ENCODE measurements at places on chromosomes 3 and 15.
A peak's percentile ranks its signal among the peaks of the same experiment; 100 is the strongest.

GRCh38 chr3:48418651-48419050 is 11.2 kb downstream of the PLXNB1 start:
- DNase-seq: no peak
- no peaks in the 10 kb centered on the region for H3K27me3 ChIP-seq
- peaks cover 57% of the 10 kb centered on the region for H3K36me3 ChIP-seq
- H3K4me1 ChIP-seq: no peaks in the 10 kb centered on the region
- no peak overlapping the region for H3K27ac ChIP-seq
- no peak overlapping the region for H3K4me3 ChIP-seq

DNA sequence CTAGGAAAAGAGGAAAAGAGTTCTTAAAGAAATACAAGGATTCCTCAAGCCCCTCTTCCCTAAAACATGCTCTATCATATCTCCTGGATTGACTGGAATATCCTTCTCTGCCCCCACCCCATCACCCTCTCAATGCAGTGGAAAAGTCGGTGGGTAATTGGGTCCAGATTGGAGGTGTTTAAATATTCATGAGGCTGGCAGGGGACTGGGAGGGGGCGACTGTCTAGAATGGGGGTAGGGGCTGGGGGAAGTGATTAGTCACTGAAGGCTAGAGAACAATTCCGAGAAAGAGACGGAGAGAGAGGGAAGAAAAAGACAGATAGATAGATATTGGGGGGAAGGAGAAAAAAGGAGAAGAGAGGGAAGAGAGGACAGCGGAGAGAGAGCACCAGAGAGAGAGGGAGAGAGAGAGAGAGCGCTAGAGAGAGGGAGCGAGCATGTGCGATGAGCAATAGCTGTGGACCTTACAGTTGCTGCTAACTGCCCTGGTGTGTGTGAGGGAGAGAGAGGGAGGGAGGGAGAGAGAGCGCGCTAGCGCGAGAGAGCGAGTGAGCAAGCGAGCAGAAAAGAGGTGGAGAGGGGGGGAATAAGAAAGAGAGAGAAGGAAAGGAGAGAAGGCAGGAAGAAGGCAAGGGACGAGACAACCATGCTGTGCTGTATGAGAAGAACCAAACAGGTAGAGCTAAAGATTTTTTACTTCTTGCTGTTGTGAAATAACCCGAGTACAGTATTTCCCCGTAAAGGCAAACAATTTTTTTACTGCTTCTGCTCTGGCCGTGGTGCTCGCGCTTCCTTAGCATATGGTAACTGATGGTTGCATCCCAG is at the start of gene GAP43:
Gene GAP43 (plus strand): TSS at position 467 of the 825 bp plus-strand sequence. CDS start 180 bp downstream, at position 647.
- no peaks in the 10 kb centered on the region for H3K27me3 ChIP-seq
- no peak within 1 kb of the TSS for H3K4me3 ChIP-seq
- no peaks in the 10 kb centered on the region for H3K36me3 ChIP-seq
- H3K27ac ChIP-seq: no peak within 1 kb of the TSS

GRCh38 chr3:46895761-46896160 is 18.2 kb downstream of the PTH1R start:
- H3K27me3 ChIP-seq: no peaks in the 10 kb centered on the region
- H3K36me3 ChIP-seq: peaks cover 3% of the 10 kb centered on the region
- no peak overlapping the region for H3K27ac ChIP-seq
- DNase-seq: no peak
- H3K4me3 ChIP-seq: no peak overlapping the region
- no peaks in the 10 kb centered on the region for H3K4me1 ChIP-seq

DNA sequence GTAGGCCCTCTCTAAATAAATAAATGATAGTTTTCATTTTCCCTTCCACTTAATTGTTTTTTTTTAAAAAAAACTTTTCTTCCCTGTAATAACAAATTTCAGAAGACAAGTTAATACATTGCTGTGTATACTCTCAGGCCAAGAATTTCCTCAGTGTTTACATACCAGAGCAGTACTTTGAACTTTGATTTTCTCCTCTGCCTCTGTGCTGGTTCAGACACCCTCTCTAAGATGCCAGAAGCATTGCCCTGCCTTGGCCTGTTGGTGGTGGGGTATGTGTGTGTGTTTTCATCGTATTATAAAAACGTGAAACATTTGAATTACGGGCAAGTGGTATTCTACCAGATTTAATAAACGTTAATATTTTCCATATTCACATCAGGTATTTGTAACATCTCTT is 70.1 kb downstream of the SMAD3 start:
- no peaks in the 10 kb centered on the region for H3K27me3 ChIP-seq
- no peak overlapping the region for H3K4me3 ChIP-seq
- peak; percentile 88 for DNase-seq
- no peak overlapping the region for H3K27ac ChIP-seq

- H3K27me3 ChIP-seq: no peaks in the 10 kb centered on the region
- H3K27ac ChIP-seq: no peak overlapping the region
- no peak overlapping the region for H3K4me3 ChIP-seq
- H3K36me3 ChIP-seq: peaks cover 3% of the 10 kb centered on the region
- no peak for DNase-seq
- H3K4me1 ChIP-seq: no peaks in the 10 kb centered on the region
Measured at GRCh38 chr3:27290760-27291159, 78.4 kb downstream of the NEK10 start.

DNA sequence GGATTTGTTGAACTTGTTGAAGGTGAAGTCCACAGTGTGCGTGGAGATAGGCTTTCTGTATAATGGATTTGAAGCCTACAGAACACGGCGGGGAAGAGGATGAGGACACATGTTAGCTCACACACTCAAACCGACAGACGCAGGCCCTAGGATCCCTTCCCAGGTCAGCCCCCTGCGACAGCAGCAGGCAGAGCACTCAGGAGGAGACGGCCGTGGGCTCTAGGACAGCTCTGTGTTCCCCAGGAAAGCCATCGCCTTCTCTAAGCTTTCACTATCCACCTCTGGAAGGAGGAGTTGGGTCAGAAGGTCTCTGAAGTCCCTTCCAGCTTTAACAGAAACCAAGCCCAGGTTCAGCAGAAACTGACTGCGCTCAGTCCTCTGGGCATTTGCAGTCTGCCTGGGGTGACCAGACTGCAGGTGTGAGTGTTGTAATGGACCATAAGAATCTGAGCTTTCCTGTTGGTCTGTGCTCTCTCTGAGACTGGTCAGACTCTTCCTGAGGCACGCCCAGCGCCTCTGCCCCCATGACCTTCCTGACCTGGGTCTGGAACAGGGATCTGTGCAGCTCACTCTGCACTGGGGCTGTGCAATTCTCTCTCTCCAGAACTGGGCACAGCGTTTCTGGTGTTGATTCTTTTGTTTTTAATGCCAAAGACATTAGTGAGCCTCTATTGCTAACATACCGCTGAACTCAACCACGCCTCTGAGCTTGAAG is 33.5 kb downstream of the UMPS start:
- no peaks in the 10 kb centered on the region for H3K4me1 ChIP-seq
- no peak overlapping the region for H3K4me3 ChIP-seq
- H3K27me3 ChIP-seq: no peaks in the 10 kb centered on the region
- no peak overlapping the region for H3K27ac ChIP-seq
- H3K36me3 ChIP-seq: peaks cover 16% of the 10 kb centered on the region

- no peak for DNase-seq
- no peaks in the 10 kb centered on the region for H3K4me1 ChIP-seq
- H3K4me3 ChIP-seq: no peak overlapping the region
- H3K27me3 ChIP-seq: no peaks in the 10 kb centered on the region
Measured at GRCh38 chr15:56056626-56057025, 63.2 kb upstream of the NEDD4 start.

DNA sequence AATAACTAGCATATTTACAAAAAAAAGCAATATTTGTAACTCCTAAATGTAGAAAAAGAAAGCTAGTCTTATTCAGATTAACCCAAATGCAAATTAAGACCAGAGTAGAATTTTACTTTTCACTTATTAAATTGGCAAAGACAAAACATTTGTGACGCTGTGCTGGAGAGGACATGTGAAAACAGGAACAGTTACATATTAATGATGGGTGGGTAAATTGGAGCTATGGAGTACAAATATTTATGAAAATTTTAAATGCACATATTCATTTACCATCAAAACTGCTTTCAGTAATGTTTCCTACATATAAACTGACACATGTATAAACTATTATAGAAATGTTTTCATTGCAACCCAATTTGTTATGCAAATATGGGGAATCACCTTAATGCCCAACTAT is 278.9 kb upstream of the POU1F1 start:
- no peak overlapping the region for H3K4me3 ChIP-seq
- no peak for DNase-seq
- H3K27ac ChIP-seq: no peak overlapping the region
- no peaks in the 10 kb centered on the region for H3K4me1 ChIP-seq
- no peaks in the 10 kb centered on the region for H3K27me3 ChIP-seq
- no peaks in the 10 kb centered on the region for H3K36me3 ChIP-seq

DNA sequence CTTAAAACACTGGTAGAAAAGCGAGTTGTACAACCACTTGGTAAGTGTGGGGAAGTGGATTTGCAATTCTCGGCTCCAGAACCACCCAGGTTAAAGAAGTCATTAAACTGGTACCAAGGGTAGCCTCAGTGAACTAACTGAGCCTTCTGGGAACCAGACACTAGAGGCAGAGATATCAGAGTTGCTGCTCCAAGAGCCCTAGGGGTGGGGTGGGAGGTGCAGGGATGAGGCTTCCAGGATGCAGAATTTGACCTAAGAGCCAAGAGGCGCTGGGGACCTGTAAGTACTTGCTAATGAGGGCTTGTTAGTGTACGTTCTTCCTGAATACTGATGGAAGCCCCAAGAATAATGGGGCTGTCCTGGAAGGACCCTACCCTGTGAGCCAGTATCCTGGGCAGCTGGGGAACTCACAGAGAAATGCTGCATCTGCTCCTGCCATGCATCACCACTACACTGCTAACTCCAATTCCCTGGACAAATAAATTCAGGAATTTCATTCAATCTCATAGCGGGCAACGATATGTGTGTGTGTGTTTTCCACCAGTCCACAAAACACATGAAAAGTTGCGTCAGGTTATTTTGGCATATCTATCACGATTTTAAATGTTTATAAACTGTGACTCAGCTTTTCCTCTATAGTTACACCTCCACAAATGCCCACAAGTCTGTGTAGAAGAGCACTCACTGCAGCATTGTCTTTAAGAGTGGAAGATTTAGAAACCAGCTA is 23.8 kb downstream of the STIMATE start:
- H3K36me3 ChIP-seq: no peaks in the 10 kb centered on the region
- no peaks in the 10 kb centered on the region for H3K4me1 ChIP-seq
- H3K4me3 ChIP-seq: no peak overlapping the region
- no peak overlapping the region for H3K27ac ChIP-seq

DNA sequence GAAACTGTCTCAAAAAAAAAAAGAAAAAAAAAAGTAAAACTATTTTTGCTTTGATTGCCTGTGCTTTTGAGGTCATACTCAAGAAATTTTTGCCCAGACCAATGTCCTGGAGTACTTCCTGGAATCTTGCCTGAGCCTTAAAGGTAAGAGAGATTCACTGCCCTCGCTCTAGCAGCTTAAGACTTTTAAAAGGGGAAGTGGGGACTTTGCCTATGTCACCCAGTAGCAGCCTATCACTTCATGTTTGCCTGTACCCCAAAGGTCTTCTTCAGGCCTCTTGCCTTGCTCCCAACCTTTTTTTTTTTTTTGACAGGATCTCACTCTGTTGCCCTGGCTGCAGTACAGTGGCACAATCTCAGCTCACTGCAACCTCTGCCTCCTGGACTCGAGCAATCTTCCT is 18.9 kb upstream of the GOLGB1 start:
- H3K4me1 ChIP-seq: no peaks in the 10 kb centered on the region
- no peak for DNase-seq
- H3K27me3 ChIP-seq: no peaks in the 10 kb centered on the region
- H3K36me3 ChIP-seq: peaks cover 18% of the 10 kb centered on the region
- no peak overlapping the region for H3K4me3 ChIP-seq
- no peak overlapping the region for H3K27ac ChIP-seq

GRCh38 chr3:21705769-21706168 is 45.2 kb downstream of the ZNF385D start:
- H3K4me3 ChIP-seq: no peak overlapping the region
- no peak for DNase-seq
- H3K27me3 ChIP-seq: no peaks in the 10 kb centered on the region

- peak within 1 kb of the TSS; percentile 100 for H3K27ac ChIP-seq
- H3K4me3 ChIP-seq: peak within 1 kb of the TSS; percentile 82
- H3K27me3 ChIP-seq: no peaks in the 10 kb centered on the region
- H3K4me1 ChIP-seq: peaks cover 7% of the 10 kb centered on the region
Measured at GRCh38 chr3:81760924-81761903, at the start of gene GBE1. Gene GBE1 (minus strand): TSS chr3:81761645. CDS start chr3:81761517, 128 bp downstream.
